ENCODE measurements at places on chromosomes 11 and 22.

DNA sequence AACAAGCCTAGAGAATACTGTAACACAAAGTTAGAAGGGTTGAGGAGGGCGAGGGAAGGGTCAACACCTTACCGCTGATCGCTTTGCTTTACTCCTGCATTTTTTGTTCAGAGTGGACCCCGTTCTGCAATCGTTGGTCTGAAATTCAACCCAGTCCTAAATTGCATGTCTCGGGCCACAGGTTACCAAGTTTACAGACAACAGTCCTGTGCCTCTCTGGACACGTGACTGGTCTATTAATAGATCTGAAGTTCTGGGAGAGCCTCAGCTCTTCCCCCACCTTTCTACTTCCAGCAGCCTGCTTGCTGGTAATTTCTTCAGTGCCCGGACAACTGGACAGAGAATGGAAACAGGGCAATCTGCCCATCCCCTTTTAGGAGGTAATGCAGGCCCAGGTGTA is 74.2 kb downstream of the STIM1 start:
- no peak for DNase-seq

DNA sequence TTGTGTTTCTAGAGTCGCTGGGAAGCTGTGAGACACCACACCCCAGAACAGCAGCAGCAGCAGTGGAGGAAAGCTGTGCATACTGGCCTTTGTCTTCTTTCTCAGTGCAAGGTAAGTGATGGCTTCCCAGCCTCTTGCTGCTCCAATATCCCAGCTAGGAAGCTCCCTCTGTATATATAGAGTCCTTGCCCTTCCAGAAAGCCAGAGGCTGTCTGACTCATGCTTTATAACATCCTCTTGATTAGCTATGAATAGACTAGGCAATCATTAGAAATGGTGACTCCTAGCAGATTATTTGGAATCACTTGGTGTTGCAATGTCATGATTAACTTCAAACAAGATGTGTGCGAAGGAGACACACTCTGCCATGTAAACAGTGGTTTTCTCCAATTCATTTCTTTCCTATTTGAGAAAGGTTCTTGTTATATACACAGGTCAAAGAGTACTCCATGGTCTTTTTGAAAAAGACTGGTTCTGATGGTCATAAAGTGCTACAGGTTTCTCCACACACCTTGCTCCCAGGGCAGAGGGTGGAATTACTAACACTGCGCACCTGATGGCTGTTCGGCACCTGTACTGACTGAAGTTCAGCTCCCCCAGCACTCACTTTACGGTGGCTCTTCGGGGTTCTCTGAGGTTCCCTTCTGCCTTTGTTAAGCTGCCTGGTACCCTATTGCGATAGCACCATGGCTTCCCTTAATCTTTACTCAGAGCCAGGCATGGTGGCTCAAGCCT is at the start of gene MMP1:
Gene MMP1 (minus strand): TSS at position 149 of the 735 bp plus-strand sequence. CDS start 68 bp downstream, at position 81.
- no peak for DNase-seq

GRCh38 chr11:129861702-129862522 is 33.5 kb downstream of the NFRKB start:
- no peak for DNase-seq

DNA sequence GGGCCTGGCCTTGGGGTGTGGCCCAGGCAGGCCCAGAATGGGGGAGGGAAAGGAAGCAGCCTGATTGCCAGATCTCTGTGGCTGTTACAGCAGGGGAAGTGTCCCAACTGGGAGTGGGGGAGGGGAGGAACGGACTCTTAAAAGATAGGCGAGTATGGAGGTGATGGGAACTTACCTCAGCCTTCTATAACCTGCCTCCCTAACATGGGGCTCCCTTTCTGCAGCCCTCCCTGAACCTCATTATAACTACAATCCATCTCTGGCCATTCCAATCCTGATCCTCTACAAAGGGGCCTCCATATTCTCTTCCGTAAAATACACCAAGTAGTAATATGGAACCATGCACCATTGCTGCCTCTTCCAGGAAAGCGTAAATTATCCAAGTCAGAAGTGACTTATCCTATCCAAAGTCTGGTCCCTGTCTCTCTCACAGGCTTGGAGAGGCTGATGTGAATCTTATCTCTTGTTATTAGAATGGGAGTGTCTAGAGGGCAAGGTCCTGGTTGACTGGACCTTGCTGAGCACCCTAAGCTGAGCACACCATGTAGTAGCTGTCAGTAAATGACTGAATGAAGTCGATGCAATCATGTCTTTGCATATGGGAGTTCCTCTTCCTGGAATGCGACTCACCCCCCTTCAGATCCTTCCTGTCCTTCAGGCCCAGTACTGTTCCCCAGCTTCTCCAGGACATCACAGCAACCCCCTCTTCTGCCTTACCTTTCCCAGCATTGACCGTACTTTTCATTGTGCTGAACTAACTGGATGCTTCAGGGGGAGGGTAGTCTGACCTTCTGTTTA is 5.9 kb downstream of the RHOG start:
- no peak for DNase-seq

DNA sequence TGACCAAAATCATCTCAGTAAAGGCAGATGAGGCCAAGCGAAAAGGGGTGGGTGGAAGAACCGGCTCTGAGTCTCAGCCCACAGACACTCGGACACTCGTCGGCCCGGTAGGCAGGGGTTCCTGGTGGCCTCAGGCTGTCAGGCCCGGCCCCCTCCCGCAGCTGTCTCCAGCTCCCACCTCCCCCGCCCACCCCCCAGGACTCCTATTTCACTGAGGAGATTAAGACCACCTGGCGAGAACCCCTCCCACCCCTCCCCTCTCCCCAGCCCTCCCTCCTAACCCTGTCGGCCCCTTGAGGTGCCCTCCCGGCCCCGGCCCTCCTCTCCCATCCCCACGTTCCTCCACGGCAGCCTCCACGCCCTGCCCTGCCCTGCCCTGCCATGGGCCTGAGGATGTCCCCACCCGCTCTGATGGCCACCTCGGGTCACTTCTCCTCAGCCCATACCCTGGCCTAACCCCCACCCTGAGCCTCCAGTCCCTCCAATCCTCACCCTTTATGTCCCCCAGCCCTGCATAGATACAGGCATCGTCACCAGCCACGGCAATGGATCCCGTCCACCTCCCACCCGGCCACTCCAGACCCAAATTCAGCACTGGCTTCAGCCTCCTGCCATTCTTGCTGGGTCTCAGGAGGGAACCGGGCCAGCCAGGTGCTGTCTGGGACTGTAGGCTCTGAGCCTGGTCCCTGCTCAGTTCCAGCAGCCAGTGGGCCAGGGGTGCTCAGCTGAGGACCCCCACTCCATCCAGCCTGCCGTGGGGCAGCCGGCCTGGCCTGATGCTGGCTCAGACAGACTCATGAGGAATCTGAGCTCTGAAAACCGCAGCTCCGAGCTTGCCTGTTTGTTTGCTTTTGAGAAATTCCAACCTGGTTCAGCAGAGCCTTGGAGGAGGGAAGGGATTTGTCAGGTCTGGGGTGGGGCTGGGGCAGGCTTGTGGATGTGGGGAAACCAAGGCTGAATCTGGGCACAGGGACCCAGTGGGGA is 9.8 kb upstream of the TBX1 start:
- DNase-seq = no peak

GRCh38 chr11:45273509-45273908 is 12.6 kb downstream of the SYT13 start:
- no peak for DNase-seq

All from stimulated activated CD4-positive, alpha-beta T cell treated with anti-CD3 and anti-CD28 coated beads, TNF-alpha, amount 100 ng/mL, for 48 hours (primary cell).